NCI-H2081 (cell line): ENCODE measurements at places on chromosomes 5 and 9.

DNA sequence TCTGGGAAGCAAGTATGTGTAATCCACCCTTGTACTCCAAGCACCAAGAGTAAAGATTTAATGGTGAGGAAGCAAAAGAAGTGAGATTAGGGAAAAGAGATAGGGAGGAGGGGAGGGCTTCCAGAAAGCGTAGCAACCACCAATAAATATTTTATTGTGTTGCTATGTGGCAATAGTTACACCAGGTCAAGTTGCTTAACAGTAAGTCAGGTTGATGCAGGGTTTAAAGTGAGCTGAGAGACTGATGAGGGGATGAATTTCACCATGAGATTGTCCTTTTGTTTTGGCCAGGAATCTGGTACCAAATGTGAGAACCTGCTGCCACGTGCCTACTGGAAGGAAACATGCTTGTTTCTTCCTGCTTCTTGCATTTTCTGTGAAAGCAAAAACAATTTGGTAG lies 62.7 kb downstream of the PCSK5 start:
- DNase-seq: no peak

- DNase-seq: no peak
Measured at GRCh38 chr5:59720063-59720462, 173.5 kb downstream of the PDE4D start.

DNA sequence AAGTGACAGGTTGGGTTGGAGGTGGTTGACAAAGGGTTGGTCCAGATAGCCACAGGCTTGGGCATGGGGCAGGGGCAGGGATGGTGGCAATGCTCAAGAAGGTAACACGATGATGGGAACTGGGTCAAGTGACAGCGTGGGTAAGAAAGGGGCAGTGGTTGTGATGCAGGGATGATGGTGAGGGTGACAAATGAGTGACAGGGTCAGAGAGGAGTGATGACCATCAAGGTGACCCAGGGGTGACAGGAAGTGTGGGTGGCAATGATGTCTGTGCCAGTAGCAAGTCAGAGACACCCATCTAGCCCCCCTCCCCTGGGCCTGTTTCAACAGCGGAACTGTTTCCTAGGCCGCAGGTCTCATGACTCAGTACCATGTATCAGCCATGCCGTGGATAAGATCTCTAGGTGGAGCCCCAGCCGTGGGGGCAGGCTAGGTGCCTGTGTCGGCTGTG lies 20.5 kb downstream of the AQP3 start:
- no peak for DNase-seq

DNA sequence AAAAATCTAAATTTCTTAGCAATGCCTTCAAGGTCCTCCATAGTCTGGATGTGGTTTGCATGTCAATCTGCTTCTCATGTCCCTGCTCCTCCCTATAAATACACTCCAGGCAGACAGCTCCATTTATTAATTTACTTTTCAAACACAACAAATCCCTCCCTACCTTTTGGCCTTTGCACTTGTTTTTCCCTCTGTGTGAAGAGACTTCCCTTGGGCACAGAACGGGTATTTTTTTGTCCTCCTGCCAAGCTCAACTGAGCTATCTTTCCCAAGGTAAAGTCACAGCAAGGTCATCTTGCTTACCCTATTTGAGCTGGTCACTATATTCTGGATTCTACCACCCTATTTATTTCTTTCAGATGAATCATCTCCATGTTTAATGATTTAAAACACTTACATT lies 159.6 kb upstream of the ANKH start:
- no peak for DNase-seq

- no peak for DNase-seq
Measured at GRCh38 chr5:119302449-119302848, 53.4 kb upstream of the TNFAIP8 start.

DNA sequence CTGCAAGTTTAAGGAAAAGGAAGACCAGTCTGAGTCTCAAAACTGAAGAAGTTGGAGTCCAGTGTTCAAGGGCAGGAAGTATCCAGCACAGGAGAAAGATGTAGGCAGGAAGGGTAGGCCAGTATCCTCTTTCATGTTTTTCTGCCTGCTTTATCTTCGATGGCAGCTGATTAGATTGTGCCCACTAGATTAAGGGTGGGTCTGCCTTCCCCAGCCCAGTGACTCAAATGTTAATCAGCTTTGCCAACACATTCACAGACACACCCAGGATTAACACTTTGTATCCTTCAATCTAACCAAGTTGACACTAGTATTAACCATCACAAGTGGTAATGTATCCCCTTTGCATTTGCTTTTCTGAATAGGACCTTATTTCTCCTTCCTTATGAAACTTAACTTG lies 535.9 kb upstream of the FTMT start:
- no peak for DNase-seq

DNA sequence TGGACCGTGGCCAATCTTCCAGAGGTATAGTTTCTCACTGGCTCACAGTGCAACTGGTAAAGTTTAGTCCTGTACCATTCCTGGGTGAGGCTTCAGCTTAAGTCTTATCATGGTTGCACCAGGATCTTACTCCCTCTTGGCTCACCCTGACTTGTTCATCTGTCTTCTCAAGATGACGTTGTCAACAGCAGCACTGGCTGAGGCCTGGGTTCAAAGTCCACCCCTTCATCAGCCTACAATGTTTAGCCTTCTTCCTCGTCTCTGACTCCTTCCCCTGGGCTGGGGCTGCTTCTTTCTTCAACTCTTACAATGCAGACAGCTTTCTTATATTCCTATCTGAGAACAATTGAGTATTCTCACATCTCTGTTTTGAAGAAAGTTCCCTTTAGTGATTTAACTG lies 311.1 kb upstream of the CLINT1 start:
- no peak for DNase-seq

DNA sequence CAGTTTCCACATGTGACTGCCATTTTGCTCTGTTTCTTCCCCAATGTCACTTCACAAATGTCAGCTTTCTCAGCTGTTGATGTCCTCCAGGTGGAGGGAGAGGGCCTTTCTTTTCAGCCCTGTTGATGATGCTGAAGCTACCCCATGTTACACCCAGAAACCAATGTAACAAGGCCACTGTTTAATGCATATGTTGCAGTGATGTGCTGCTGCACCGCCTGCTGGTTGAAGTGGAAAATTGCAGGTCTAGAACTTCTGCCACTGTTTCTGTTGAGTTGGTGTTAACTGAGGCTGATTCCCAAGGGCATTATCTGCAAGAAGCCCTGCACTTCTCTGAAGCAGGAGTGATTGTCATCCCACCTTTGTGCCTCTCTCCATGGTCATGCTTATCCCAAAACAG lies 428.4 kb downstream of the KDM4C start:
- DNase-seq: peak; percentile 6

DNA sequence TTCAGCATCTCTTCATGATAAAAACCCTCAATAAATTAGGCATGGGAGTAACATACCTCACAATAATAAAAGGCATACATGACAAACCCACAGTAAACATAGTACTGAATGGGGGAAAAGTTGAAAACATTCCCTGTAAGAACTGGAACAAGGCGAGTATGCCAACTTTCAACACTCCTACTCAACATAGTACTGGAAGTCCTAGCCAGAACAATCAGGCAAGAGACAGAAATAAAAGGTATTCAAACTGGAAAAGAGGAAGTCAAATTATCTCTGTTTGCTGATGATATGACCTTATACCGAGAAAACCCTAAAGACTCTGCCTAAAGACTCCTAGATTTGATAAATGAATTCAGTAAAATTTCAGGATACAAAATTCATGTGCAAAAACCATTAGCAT lies 167.6 kb downstream of the TMEM38B start:
- DNase-seq: no peak

- DNase-seq: no peak
Measured at GRCh38 chr5:54795284-54795683, 190.1 kb downstream of the ESM1 start.

GRCh38 chr9:14316602-14317300 lies 2.8 kb upstream of the NFIB start:
- DNase-seq: peak; percentile 60

DNA sequence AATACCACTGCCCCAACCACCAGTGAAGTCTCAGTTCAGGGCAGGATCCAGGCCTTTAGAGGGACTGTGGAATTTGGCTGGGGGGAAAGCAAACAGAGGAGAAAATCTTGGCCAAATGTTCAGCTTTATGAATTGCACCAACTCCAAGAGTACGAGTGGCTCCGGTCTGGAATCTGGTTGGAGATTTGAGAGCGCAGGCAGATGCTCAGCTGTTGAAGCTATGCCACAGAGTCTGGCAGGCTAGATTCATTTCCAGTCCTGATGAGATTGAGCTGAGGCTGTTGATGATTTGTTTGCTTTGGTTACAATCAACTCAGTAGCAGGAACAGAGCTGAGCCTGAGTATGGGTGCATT lies 9.1 kb upstream of the HSPB3 start:
- no peak for DNase-seq

DNA sequence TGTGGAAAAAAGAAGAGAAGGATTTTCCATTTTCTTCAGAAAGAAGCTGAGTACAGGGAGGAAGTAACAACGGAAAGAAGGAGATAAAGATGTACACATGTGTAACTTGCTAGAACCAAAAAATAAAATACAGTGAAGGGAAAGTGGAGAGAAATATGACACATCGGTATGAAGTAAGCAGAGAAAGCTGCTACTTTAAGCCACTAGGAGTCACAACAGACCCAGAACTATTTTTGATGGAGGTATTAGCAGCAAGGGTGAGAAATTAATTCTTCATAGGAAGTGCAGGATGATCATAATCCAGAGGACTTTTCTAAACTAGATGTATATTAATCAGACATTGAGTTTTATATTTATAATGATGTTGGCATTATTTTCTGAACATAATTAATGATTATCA lies 88.5 kb downstream of the FAM174A start:
- DNase-seq: peak; percentile 2

- DNase-seq: no peak
Measured at GRCh38 chr5:61200582-61201155, 38.4 kb upstream of the SMIM15 start.

DNA sequence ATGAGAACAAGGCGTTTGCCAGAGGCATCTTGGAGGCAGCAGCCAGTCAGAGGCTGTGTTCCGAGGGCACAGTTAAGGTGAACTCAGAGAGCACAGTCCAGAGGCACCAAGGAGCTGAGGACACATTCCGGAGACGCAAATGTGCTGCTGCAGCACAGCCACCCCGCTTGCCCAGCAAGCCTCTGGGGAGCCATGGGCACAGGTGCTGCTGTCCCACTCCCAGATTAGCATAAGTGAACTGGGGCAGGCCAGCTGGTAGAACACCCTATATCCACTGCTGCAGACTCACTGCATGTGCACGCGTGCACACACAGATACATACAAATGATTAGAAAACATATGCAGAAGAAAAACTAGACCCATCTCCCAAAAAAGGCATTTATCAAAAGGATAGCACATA lies 164.5 kb downstream of the EBF1 start:
- no peak for DNase-seq
